ENCODE measurements at places on chromosomes 7 and 10. TPM values are rescaled to one million over a fixed set of nuclear protein-coding genes. Genes with fewer than 3 reads are reported as not detected.

The NFKB2 gene
- total RNA-seq = 10.4 TPM

The PRPS1L1 gene
- total RNA-seq = not detected

The MEOX2 gene
- total RNA-seq = 3.2 TPM

The GPR26 gene
- total RNA-seq = not detected

The LRRC17 gene
- 106 TPM for total RNA-seq

The ATP6V1F gene
- total RNA-seq = 115 TPM

The KIAA1217 gene
- total RNA-seq = 2.6 TPM

The CYP3A7 gene
- not detected for total RNA-seq

The PTPRN2 gene
- total RNA-seq = 0.32 TPM

The CPA2 gene
- total RNA-seq = not detected

The BZW2 gene
- total RNA-seq = 119 TPM

The APBB1IP gene
- not detected for total RNA-seq

The LRRC72 gene
- not detected for total RNA-seq

The LBX1 gene
- not detected for total RNA-seq

The PLXNA4 gene
- 0.15 TPM for total RNA-seq

The MNX1 gene
- total RNA-seq = not detected

The EGR2 gene
- total RNA-seq = not detected

The TMEM184A gene
- total RNA-seq = not detected

The GFRA1 gene
- 1.8 TPM for total RNA-seq

The ARID5B gene
- 1.3 TPM for total RNA-seq

The INSIG1 gene
- 99.1 TPM for total RNA-seq

The ENTPD1 gene
- total RNA-seq = 24.0 TPM

The OPN1SW gene
- not detected for total RNA-seq

The KAZALD1 gene
- total RNA-seq = 3.6 TPM

The TUBB8 gene
- total RNA-seq = not detected

The CPN1 gene
- total RNA-seq = not detected

The SPDYE11 gene
- not detected for total RNA-seq

The CYP2E1 gene
- not detected for total RNA-seq

The KLHL7 gene
- total RNA-seq = 44.2 TPM

The NAMPT gene
- total RNA-seq = 190 TPM

The IDI2 gene
- total RNA-seq = not detected

The FAM25G gene
- not detected for total RNA-seq

The RSPH10B gene
- not detected for total RNA-seq

The SLC16A12 gene
- not detected for total RNA-seq

The EPO gene
- not detected for total RNA-seq

The NUPR2 gene
- not detected for total RNA-seq

The STEAP4 gene
- not detected for total RNA-seq

The MDFIC gene
- total RNA-seq = 18.7 TPM

The CYP2W1 gene
- total RNA-seq = not detected

The TFR2 gene
- not detected for total RNA-seq

The SMARCD3 gene
- 7.4 TPM for total RNA-seq

The CYP26C1 gene
- total RNA-seq = 0.32 TPM

The ATRNL1 gene
- under 0.01 TPM for total RNA-seq

The SYT15B gene
- total RNA-seq = not detected

The NRG3 gene
- total RNA-seq = 1.4 TPM

The C10orf53 gene
- not detected for total RNA-seq

The HEPACAM2 gene
- total RNA-seq = not detected

The PLAU gene
- 26.6 TPM for total RNA-seq

The IMPDH1 gene
- 51.2 TPM for total RNA-seq

The GOT1 gene
- total RNA-seq = 34.4 TPM

The BBIP1 gene
- total RNA-seq = 23.4 TPM

The FAM237B gene
- not detected for total RNA-seq

The SPAM1 gene
- not detected for total RNA-seq

The LYZL2 gene
- total RNA-seq = not detected
